ENCODE measurements at places on chromosomes 16 and 17.
A peak's percentile ranks its signal among the peaks of the same experiment; 100 is the strongest.

DNA sequence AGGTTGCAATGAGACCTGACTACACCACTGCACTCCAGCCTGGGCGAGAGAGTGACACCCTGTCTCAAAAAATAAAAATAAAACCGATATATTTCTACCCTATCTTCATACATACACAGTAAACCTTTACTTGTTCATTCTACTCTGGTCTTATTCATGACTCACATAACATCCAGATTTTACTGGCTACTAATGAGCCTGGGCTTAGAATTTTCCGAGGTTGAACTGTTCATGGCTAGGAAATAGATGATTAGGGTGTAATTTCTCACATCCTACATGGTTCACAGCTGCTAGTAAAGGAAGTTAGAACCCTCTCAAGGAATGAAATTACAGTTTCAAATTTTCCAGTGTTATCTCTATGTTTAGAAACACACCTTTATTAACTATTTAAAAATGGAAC, 14.7 kb downstream of the GSPT1 start:
- DNase-seq: no peak

DNA sequence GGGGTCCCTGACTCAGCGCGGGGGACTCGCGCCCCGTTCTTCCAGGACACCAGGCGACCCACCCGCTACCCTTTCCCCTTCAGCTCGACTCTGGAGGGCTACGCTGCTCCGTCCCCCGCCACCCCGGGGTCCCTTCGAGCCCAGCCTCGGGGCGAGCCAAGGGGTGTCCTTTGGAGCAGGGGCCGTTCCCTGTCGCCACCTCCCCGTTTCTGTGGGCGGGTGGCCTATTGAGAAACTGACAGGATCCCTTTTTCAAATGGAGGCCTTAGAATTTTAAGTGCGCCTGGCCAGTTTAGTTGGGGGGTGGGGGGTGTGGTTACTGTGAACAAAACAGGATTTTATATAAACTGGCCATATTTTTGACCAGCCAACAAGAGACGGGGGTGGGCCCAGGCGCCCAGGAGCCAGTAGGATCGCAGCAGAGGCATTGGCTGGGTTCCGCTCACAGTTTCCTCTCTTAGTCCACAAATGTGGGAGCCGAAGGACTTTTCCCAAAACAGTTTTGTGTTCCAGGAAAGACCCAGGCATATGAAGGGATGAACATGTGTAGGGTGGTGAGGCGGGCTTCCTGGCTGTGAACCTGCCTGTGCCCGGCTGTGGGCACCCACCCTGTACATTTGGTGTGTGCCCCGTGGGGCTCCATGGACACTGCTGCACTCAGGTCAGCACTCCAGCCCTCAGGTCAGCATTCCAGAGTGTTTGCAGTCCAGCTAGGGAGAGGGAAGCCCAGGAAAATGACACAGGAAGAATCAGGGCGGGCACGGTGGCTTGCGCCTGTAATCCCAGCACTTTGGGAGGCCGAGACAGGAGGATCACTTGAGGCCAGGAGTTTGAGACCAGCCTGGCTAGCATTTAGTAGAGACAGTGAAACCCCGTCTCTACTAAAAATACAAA, 722 bp upstream of the TIMP2 start:
- no peak for DNase-seq

- DNase-seq: no peak
These were observed 88.3 kb upstream of the PLEKHM1 start for GRCh38 chr17:45578516-45579455.

DNA sequence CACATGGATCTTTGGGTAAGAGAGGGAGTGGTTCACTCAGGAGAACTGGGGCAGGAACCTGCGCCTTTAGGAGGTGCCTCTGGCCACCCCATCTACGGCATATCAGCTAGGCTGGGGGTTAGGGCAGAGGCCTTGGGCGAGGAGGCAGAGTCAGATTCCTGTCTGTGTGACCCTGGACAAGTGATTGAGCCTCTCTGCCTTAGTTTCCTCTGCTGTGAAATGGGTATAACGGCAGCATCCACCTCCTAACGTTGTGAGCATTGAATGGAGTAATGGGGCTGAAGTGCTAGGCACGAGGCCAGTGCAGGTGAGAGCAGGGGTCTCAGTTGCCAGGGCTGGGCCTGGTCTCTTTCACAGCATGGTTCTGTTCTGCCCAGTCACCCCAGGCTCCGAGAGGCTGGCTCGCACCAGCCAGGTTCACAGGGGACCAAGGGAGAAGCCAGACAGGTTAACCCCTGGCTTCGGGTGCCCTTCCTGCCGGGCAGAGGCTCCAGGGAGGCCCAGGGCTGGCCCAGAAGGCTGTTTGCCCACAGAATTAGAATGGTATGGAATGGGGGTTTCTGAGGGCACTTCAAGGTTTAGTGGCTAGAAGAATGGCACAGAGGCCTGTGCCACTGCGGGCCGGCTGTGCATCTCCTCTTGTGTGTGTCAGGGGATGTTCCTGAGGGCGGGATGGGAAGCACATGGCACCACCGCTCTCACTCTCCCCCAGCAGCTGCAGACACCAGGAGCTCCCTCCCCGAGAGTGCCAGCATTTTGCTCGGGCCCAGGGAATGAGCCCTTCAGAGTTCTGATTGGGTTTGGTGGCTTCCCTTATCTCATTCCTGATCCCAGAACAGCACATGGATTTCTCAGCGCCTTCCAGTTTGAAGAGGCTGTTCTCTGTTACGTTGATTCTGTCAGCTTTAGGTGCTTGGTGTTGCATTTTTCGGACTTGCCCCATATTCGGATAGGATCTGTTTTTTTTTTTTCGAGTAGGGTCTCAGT, 23.8 kb downstream of the UNC13D start:
- DNase-seq: no peak

DNA sequence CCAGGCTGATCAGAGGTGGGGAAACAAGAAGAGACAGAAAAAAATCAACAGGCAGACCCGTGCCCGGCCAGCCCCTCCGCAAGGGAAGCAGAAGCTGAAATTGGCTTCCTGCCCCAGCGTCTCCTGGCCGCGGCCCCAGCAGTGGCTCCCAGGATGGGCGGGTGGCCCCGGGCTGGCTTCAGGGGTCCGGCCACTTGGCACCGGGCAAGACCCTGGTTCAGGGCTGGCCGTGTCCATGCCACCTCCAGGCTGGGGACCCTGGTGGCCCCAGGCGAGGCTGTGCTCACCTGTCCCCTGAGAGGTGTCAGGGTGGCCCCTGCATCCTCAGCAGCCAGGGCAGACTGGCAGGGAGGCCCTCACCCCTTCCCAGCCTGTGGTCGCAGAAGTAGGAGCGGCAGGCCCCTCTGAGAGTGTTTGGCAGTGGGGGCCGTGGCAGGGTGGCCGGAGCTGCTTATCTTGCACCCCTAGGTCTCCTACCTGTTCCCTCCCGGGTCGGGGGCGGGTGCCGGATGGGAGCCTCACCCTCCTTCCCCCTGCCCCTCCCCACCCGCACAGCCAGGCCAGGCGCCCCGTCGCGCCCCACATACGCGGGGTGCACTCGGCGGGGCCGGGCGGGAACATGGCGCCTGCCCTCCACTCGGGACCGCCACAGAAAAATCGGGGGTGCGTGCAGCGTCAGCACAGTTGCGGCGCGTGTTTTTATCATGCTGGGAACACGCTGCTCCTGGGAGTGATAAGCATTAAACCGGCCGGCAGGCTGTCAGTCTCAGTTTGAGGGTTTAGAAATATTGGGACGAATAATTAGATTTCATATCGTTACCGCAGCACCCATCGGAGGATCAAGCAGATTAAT, 46.7 kb upstream of the ZC3H18 start:
- DNase-seq: no peak

- DNase-seq: no peak
These were observed 11.7 kb downstream of the MYH10 start for GRCh38 chr17:8618825-8619224.

DNA sequence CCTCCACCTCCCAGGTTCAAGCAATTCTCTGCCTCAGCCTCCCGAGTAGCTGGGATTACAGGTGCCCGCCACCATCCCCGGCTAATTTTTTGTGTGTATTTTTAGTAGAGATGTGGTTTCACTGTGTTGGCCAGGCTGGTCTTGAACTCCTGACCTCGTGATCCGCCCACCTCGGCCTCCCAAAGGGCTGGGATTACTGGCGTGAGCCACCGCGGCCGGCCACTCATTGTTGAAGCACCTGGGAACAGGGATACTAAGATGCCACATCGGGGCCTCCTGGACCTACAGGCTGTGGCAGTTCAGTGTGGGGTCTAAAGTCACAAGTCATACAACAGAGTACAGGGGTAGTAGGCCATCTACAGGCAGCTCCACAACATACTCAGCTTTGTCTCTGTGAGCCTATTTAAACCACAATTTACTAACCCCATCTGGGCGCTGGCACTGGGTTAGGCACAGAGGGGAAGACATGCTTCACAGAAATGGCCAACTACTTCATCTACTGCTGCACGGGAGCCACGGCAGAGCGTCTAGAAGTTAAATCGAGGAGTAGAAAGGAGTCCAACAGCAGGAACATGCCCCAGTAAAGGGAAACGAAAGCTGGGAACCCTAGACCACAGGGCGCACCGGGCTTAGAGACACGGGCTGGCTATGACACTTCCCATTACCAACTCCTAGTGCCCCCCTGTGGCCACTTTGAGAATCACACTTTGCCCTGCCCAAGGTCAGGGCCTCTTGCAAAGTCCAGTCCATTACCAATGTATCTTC, 4.3 kb downstream of the VAMP2 start:
- DNase-seq: peak; percentile 17

GRCh38 chr16:11386791-11387546, 41.7 kb downstream of the RMI2 start:
- no peak for DNase-seq

GRCh38 chr17:59680314-59680713, 26.9 kb downstream of the PTRH2 start:
- no peak for DNase-seq

DNA sequence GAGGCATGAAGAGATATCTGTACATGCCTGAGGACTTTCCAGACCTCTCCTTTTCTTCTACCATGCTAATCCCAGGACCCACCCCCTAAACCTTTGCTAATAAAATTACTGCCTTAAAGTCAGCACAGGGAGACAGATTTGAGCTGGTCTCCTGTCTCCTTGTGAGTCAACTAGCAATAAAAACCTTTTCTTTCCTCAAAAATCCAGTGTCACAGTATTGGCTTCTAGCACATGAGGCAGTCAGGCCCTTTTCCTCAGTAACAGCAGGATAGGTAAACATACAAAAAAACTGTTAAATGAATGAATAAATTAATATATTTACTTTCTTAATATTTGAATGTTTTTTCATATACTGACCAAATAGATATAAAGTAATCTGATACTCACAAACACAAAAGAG, 41.3 kb downstream of the ABCA10 start:
- DNase-seq: no peak

GRCh38 chr17:3026856-3027751, 36.3 kb downstream of the OR1D5 start:
- no peak for DNase-seq

DNA sequence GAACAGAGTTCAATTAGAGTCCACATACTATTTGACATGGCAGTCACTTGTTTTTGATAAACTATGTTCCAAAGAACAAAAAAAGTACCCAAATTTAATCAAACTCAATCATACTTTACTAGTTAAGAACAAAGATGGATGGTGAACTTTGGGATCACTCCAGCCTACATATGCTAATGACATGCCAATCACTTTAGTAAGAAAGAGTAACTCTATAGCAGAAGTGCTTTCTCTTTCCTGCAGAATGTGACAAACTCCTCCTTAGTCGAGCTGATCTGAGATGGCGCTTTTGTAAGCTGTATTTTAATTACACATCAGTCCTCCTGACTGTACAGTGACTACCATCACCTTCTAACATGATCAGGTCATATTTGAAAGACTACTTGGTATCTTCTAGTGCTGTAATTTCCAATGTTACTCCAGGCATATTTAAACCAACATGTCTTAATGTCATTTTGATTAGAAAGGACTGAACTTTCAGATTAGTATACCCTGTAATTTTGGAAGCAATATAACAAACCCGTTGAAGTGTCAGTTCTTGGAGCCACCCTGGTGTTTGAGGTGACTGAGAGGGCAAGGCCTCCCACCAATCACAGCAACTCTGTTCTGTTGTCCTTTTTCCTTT, 4.1 kb downstream of the NETO2 start:
- DNase-seq: no peak

GRCh38 chr17:55452139-55452790, 30.6 kb upstream of the MMD start:
- DNase-seq: no peak

GRCh38 chr16:69363281-69363717, 11.7 kb upstream of the TMED6 start:
- no peak for DNase-seq

- DNase-seq: no peak
These were observed 12.3 kb upstream of the SPAG9 start for GRCh38 chr17:51132964-51133319.

DNA sequence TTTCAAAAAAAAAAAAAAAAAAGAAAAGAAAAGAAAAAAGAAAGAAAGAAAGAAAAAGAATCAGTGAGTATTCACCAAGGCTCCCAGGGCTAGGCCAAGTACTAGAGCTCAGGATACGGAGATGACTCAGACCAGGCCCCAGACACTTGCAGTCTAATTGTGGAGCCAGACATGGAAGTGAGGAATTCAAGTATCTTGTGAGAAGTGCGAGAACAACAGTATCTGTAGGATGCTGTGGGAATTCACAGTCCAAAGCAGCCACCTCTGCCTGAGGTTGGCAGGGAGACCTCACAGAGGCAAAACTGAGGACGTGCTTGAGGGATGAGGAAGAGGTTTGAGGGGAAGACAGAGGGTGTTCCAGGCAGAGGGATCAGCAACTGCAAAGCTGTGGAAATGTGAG, 14.0 kb upstream of the ALDOA start:
- DNase-seq: no peak

- DNase-seq: no peak
These were observed 45.7 kb upstream of the KPNB1 start for GRCh38 chr17:47603830-47604597.

- DNase-seq: no peak
These were observed 6.2 kb upstream of the TMEM94 start for GRCh38 chr17:75450270-75450669.

GRCh38 chr16:88393571-88393970, 10.8 kb downstream of the ZNF469 start:
- no peak for DNase-seq

DNA sequence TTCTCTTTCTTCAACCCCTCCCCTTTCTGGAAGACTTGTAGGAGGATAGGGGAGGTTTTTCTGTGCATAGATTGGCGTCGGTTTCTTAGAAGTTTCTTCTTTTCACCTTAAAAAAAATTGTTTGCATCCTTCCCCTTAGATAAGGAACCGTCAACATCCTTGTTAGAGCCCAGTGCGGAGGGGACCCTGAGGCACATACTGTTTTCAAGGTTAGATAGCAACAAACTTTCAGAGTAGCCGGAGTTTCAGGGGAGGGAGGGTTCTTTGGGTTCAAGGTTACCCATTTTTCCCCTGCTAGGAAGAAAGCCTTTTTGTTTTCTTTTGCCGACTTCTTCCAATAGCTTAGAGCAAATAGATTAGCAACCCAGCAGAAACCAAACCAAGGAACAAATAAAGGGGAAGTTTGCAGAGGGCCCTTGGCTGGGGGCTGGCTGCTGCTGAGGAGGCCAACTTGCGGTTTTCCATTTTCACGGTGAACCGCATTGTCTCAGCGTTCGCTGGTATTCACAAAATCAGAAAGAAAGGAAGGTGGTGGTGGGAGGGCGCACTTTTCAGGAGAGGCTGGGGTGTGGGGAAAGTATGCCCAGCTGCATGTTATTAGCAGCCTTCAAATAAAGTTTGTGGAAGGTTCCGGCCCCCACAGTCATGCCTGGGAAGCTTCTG, 28.8 kb downstream of the MSI2 start:
- DNase-seq: no peak

Data from NCI-H1436 treated with DMSO at 0.1 percent for 48 hours (cell line).